ENCODE measurements at places on chromosomes 11 and 22. TPM values are rescaled to one million over a fixed set of nuclear protein-coding genes. Genes with fewer than 3 reads are reported as not detected.

BATF2 gene
- total RNA-seq, result not detected

- H3K27ac ChIP-seq, result no peak overlapping the region
- H3K27me3 ChIP-seq, result peaks cover 30% of the 10 kb centered on the region
- no peak for DNase-seq
- peak overlapping the region; percentile 76 for H3K4me3 ChIP-seq
- H3K4me1 ChIP-seq, result no peaks in the 10 kb centered on the region
These were observed 825 bp downstream of the ARHGAP20 start for GRCh38 chr11:110711448-110711775.

- no peak overlapping the region for H3K4me3 ChIP-seq
- H3K36me3 ChIP-seq, result no peaks in the 10 kb centered on the region
- no peaks in the 10 kb centered on the region for H3K27me3 ChIP-seq
- peaks cover 39% of the 10 kb centered on the region for H3K4me1 ChIP-seq
These were observed 118.4 kb downstream of the RBFOX2 start for GRCh38 chr22:35910003-35910769.

GRCh38 chr11:3170044-3170755, 5.1 kb upstream of the OSBPL5 start:
- peaks cover 10% of the 10 kb centered on the region for H3K27me3 ChIP-seq
- no peaks in the 10 kb centered on the region for H3K36me3 ChIP-seq
- no peak overlapping the region for H3K4me3 ChIP-seq
- peak; percentile 17 for DNase-seq
- H3K4me1 ChIP-seq, result peaks cover 22% of the 10 kb centered on the region
- no peak overlapping the region for H3K27ac ChIP-seq

DNA sequence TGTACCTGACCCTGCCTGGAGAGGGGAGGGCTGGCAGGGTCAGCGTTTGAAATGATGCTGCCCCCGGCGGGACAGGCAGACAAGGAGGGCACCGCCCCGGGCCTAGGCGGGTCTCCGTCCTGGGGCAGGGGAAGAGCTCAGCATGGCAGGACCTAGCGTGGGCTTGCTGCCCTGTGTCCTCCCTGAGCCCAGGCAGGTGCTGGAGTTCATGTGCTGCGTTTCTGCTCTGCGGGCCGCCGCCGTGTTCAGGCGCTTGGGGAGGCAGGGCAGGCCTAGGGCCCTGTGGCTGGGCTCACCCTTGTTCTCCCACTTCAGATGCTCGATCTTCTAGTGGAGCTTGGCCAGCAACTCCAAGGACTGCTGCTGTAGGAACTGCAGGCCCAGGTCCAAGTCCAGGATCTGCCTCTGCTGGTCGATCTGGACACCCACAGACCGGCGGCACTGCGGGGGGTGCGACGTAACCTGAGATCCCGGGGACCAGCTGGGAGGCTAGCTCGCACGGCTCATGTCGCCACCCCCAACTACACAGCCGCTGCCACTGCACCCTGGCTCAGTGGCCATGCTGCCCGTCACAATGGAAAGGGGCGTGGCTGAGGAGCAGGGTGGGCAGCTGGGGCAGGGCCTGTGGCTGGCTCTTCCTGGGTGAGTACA, 84.4 kb downstream of the MED15 start:
- no peak overlapping the region for H3K4me3 ChIP-seq
- no peaks in the 10 kb centered on the region for H3K36me3 ChIP-seq
- no peak overlapping the region for H3K27ac ChIP-seq
- no peak for DNase-seq
- H3K4me1 ChIP-seq, result no peaks in the 10 kb centered on the region

GRCh38 chr11:46890665-46891064, 27.7 kb downstream of the LRP4 start:
- peaks cover 3% of the 10 kb centered on the region for H3K27me3 ChIP-seq
- peaks cover 5% of the 10 kb centered on the region for H3K36me3 ChIP-seq
- no peak overlapping the region for H3K4me3 ChIP-seq
- no peak for DNase-seq

- H3K27me3 ChIP-seq, result peaks cover 7% of the 10 kb centered on the region
- no peak overlapping the region for H3K27ac ChIP-seq
These were observed 27.3 kb downstream of the CAPN1 start for GRCh38 chr11:65208785-65209710.

DNA sequence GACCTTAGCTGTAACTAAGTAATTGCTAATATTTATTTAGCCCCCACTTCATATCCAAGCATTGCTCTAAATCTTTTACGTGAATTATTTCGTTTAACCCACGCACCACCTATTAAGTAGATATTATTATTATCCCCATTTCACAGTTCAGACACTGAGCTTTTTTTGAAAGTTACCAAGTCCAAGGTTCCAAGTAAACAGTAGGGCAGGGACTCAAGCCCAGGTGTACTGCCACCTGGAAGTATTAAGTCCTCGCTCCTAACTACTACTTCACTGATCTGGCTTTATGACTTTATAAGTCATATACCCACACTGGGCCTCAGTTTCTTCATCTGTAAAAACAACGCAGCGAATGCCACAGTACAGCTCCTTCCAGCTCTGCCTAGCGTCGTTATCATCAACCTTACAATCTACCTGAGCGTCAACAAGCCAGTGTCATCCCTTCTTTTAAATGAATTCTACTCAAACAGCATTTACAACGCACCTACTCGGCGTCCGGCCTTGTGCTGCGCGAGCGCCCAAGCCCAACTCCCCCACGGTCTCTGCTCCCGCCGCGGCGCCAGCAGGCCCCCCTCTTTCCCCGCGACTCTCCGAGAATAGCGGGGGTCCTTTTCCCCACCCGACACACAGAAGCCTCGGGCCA, 624 bp downstream of the TMEM41B start:
- DNase-seq, result no peak
- peaks cover 14% of the 10 kb centered on the region for H3K4me1 ChIP-seq
- peak overlapping the region; percentile 95 for H3K27ac ChIP-seq
- peak overlapping the region; percentile 96 for H3K4me3 ChIP-seq
- H3K27me3 ChIP-seq, result peaks cover 3% of the 10 kb centered on the region
- no peaks in the 10 kb centered on the region for H3K36me3 ChIP-seq

GRCh38 chr11:65334696-65335295, 1.1 kb downstream of the DPF2 start:
- H3K27me3 ChIP-seq, result peaks cover 4% of the 10 kb centered on the region
- H3K4me1 ChIP-seq, result peaks cover 23% of the 10 kb centered on the region
- peak overlapping the region; percentile 98 for H3K27ac ChIP-seq
- peak overlapping the region; percentile 99 for H3K4me3 ChIP-seq
- H3K36me3 ChIP-seq, result no peaks in the 10 kb centered on the region

DNA sequence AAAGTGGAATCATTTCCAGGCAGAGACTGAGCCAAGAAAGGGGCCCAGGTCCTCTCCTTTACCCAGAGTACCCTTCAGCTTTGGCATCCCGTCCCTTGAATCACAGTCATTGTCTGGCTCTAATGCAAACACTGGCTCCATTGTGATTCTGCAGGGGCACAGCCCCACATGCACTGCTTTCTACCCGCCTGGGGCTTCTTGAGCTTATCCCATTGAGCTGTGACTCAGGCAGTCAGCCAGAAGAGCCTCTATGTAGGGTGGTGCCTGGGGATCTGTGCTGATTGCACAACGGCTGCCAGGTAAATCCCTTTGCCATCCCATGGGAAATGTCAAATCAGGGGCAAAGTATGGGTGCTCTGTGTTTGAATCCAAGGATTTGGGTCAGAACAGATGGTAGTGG, 88.9 kb downstream of the RASSF10 start:
- H3K27me3 ChIP-seq, result peaks cover 2% of the 10 kb centered on the region
- H3K4me1 ChIP-seq, result no peaks in the 10 kb centered on the region
- no peak overlapping the region for H3K27ac ChIP-seq
- H3K36me3 ChIP-seq, result no peaks in the 10 kb centered on the region
- H3K4me3 ChIP-seq, result no peak overlapping the region
